ENCODE measurements at places on chromosomes 4 and X.

DNA sequence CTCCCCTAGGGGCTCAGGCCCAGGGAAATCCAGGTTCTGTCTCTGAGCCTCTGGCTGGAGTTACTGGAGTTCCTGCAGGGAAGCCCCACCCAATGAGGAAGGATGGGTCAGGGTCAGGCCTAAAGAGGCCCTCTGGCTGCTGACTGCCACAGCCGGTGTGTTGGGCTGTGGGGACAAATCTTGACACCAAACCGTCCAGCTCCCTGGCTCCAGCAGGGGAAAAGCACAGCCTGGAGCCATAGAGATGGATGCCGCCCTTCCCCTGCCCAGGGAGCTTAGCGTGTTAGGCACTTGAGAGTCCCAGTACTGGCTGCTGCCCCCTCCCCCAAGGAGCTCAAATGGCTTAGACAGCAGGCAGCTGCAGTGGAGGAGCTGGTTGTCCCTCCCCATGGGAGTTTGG, 321.3 kb upstream of the LCORL start:
- DNase-seq: no peak

GRCh38 chrX:90617710-90618325, 696.1 kb downstream of the TGIF2LX start:
- no peak for DNase-seq

- no peak for DNase-seq
Measured at GRCh38 chr4:771464-771863, 54.5 kb downstream of the CPLX1 start.

- DNase-seq: no peak
Measured at GRCh38 chrX:150543230-150544155, 24.9 kb upstream of the MTM1 start.

- DNase-seq: no peak
Measured at GRCh38 chrX:11913001-11913400, 155.0 kb downstream of the MSL3 start.

- no peak for DNase-seq
Measured at GRCh38 chr4:27128443-27128842, 267.8 kb downstream of the STIM2 start.

DNA sequence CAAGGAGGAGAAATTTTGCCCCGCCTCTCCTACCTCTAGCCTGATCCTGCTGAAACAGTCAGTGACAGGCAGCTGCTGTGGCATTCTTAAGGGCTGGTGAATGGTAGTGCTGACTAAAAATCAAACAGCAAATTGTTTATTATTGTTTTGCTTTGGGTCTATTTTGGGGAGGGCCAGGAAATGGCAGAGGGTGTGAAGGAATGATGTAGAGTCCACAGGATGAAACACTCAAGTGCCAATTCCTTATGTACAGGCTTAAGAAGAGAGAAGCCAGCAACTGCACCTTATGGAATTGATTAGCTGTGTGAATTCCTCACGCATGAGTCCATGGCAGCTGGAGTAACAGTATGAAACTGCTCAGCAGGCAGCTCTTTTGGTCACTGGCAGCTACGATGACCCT, 39.7 kb downstream of the VEGFC start:
- no peak for DNase-seq

DNA sequence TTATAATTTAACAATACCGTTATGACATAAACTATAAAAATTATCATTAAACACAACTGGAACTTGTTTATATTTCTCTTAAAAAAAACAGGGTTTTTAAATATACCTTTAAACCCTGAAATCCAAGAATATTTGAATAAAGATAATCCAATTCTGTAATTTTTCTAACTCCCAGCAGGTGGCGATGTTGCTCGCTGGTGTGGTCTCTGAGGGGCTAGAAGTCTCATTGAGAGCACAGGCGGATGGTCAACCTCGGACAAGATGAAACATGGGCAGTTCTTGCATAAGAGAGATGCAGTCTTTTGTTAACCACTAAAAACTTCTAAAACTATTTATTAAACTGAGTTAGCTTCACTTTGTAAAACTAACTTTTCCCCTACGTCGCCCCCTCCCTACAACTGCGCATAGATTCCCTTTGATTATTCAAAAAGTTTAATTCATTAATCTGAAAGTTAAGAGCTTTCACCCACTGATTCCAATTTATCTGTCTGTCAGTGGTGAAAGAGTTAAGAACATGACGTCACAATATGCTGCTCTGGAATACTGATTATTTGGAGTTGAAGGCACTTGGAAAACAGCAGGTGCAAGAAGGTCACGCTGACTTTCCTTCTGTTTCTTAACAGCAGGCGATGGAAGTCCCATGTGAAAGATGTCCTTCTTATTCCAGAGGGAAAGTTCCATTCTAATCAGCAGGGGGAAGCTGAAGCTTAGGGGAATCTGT, 29.5 kb downstream of the DMP1 start:
- DNase-seq: no peak

- no peak for DNase-seq
Measured at GRCh38 chr4:17323554-17324385, 188.1 kb downstream of the QDPR start.

DNA sequence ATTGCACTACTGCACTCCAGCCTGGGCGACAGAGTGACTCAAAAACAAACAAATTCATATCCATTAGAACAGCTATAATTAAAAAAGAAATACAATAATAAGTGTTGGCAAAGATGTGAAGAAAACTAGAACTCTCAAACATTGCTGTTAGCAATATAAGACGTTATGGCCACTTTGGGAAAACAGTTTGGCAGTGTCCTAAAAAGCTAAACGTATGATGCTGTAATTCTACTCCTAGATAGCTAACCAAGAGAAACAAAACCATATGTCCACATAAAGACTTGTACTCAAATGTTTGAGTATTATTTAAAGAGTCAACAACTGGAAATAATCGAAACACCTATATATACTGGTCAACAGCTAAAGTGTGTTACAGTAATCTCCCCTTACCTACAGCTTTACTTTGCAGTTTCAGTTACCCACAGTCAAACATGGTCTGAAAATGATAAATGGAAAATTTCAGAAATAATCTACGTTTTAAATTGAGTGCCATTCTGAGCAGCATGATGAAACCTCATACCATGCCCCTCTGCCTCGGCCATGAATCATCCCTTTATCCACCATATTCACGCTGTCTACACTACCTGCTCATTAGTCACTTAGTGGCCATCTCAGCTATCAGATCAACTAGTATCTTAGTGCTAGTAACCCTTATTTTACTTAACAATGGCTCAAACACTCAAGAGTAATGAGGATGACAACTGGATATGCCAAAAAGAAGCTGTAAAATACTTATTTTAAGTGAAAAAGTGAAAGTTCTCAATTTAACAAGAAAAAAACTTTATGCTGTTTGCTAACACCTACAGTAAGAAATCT, 4.9 kb downstream of the ELF2 start:
- DNase-seq: no peak

DNA sequence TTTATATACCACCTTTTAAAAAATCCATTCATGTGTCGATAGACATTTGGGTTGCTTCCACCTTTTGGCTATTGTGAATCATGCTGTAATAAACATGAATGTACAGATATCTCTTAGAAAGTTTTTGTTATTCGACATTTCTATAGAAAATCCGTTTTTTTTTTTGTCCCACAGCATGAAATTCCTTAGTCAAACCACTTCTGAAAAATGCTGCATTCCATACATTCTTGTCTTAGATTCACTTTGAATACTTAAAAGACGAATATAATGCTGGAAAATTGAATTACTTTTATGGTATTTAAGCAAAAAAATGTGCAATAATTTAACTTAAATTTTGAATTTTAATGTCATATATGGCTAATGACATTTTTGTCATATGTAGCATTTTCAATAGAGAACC, 1345.5 kb downstream of the TECRL start:
- DNase-seq: no peak

- DNase-seq: no peak
Measured at GRCh38 chr4:127219232-127219631, 413.5 kb upstream of the INTU start.

DNA sequence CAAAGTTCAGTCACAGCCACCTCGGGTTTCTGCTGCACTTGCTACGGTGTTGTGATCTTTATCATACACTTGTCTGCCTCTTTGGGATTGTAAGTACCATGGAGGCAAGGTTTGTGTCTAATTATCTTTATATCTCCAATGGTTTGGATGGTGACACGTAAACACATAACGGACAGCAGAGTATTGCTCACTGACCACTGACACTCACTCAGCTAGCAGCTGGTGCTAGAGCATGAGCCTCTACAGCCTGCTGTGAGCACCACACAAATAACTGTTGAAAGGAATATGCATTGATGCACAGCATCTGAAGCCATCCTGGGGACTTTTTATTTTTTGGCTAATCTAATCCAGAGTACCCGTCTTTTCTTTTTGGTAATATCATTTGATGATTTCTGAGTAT, 156.0 kb downstream of the DCLK2 start:
- DNase-seq: no peak

DNA sequence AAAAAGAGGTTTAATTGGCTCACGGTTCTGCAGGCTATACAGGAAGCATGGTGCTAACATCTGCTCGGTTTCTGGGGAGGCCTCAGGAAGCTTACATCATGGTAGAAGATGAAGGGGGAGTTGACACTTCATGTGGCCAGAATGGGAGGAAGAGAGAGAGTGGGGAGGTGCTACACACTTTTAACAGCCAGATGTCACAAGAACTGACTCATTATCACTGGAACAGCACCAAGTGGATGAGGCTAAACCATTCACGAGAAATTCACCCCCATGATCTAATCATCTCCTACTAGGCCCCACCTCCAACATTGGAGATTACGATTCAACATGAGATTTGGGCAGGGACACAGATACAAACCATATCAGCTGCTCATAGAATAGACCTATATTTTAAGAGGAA, 255.8 kb downstream of the OPHN1 start:
- DNase-seq: no peak

GRCh38 chr4:179225594-179225993, 1783.4 kb upstream of the AGA start:
- no peak for DNase-seq

DNA sequence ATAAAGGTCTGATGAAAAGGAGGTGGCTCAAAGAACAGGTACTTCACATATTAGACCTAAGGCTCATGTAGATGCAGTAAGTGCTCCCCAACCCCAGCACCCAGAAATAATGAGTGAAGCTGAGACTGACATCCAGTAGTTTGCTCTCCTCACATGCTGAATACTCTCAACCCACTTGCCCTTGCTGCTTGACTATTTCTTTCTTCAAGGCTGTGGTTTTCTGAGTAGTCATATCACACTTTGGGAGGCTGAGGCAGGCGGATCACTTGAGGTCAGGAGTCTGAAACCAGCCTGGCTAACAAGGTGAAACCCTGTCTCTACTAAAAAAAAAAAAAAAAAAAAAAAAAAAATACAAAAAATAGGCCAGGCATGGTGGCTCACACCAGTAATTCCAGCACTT, 51.5 kb upstream of the PRPS1 start:
- DNase-seq: no peak

GRCh38 chr4:8534129-8534528, 46.1 kb upstream of the GPR78 start:
- no peak for DNase-seq

DNA sequence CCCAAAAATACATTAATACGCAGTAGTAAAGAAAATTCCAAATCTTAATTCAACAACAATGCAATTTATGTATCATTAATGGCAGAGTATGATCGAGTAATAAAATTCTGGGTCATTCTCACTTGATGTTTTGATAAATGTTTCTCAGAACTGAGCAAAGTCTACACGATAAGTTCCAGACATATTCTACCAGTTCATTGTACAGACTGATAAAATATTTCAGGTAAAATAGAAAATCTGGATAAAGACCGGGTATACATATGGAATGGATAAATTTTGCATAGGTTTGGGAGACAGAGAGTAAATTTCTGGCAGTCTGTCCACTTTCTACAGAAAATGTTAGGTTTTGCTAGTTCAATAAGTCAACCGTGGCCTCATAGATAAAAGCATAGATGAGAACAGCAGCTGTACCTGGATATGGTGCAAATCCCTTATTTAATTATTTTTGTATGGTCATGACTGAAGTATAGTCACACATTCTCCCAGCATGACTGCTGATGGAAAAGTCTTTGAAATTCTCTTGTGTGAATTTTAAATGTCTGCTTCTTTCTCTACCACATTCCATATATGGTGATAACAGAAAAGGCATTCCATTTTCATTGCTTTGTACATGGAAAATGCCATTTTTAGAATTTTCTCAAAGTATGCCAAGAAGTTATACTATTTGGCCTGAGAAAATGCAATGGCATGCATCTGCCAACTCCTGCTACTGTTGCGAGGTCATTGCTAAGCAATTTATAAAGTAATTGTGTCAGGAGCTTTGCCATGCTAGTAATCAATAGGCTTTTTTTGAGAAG, 301.9 kb upstream of the ARSJ start:
- DNase-seq: no peak

DNA sequence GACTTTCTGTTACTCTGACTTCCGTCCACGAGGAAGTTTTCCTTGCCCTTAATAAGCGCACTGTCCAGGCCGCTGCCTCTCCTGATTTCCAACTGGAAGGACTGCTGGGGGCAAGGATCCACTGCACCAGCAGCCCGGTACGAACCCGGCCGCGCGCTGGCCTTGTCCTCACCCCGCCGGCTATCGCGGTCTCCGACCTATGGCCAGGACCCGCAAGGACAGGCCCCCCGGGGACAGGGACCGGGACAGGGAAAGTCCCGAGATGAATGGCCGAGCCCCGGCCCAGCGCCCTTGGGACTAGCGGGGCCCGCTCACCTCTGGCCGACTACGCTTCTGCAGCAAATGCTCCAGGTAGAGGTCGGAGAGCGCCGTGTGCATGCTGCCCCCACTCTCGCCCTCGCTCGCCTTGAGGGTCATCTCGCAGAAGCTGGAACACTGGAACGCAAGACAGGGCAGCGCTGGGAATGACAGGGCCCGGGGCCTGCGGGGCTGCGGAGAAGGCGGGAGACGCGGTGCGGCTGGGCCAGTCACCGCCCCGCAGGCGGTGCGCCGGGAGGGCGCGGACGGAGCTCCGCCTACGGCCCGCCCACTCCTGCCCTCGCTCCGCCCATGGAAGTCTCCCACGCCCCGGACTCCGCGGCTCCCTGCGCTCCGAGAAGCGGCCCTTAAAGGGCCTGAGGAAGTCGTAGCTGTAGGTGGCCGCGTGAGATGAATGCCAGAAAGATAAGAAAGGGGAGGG, at the start of gene MPP1:
TSS of gene MPP1 (minus strand) at position 529 of the 739 bp plus-strand sequence. CDS start at position 417, 112 bp downstream.
- DNase-seq: no peak

- DNase-seq: no peak
Measured at GRCh38 chr4:7137326-7138200, 54.8 kb upstream of the SORCS2 start.

DNA sequence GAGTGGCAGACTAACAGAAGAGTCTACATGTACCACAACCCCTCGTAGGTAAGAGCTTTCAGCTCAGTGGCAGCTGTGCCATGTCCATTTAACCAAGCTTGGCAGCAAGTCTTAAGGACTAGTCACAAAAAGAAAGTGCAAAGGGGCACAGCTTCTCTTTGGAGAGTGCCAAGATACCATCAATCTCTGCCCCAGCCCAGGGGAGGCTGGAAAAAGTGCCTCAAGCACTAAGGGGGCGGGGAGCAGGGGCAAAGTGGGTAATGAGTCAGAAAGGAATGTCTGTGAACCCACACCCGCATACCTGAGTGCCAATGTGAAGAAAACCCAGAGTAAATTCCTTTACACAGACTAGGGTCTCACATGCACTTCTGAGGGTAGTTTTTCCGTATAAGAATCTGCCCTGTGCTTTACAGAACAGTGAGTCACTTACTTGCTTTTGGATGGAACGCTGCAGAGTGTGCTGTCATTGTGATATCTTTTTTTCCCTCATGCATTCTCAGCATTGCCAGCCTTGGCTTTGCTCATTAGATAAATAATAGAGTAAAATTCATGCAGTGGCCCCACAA, 219.8 kb downstream of the ZNF674 start:
- DNase-seq: no peak

- no peak for DNase-seq
Measured at GRCh38 chr4:166400270-166400894, 527.3 kb downstream of the TLL1 start.
